Right kidney (tissue), 9 donors: ENCODE measurements at places on chromosomes 1 and 21.
A peak's percentile ranks its signal among the peaks of the same experiment; 100 is the strongest.

DNA sequence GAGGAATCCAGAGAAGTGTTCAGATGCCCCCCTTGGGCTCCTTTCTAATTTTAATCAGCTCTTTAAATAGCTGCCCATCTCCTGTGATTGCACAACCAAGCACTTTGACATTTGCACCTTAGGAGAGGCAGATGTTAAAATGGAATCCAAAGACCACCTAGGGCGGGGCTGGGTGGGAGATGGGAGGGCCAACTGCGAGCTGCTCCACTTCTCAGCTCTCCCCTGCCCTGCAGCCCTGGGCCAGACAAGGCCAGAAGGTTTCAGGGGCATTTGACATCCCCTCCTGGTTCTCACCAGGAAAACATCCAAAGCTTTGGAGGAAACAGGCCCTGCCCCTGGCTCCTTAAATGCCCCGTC is 106.9 kb downstream of the DHRS3 start:
- DNase-seq, result no peak

GRCh38 chr1:155342842-155343241 is 22.1 kb downstream of the RUSC1 start:
- DNase-seq, result no peak

DNA sequence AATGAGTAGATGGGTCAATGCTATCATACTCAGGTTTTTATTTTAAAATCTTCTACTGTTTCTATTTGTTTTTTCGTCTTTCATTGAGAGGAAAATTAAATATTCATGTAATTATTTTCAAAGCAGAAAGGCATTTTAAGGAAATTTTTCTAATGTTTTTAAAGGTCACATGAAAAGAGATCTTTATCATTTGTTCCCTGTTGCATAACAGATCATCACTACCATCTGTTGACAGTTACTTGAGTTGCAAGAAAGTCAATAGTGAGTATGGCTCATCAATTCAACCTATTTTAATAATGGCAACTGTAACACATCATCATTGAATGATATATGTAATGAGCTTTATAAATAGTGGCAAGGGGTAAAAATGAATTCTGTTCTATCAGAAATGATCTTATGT is 369.7 kb downstream of the DPYD start:
- DNase-seq, result no peak

- DNase-seq, result no peak
Observed at GRCh38 chr1:30045304-30046090, 677.9 kb downstream of the MATN1 start.

- DNase-seq, result no peak
Observed at GRCh38 chr1:115153966-115154557, 64.8 kb upstream of the TSPAN2 start.

GRCh38 chr1:31715087-31715872 is 11.5 kb upstream of the COL16A1 start:
- peak; percentile 95 for DNase-seq

- DNase-seq, result no peak
Observed at GRCh38 chr1:38085666-38086330, 39.2 kb upstream of the POU3F1 start.

DNA sequence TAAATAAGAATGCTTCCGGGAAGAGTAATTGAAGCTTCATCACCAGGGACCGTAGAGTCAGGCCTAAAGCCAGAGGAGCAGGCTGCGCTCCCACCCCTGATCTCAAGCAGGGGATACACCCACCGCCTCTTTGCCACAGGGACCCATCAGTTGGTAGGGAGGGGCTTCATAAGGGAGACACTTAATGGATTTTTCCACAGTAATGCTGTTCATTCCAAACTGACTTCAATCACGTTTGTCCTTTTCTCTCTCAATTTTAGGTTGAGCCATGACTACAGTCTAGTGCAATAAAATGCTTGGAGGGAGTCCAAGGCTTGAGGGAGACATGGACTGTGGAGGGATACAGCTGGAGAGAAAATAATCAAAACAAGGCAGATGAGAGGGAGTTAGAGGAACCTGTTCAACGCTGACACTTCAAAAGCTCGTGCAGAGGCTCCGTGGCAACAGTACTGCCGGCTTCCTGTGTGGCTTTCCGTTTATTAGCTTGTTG is 111.5 kb downstream of the SEC16B start:
- DNase-seq, result peak; percentile 18

GRCh38 chr1:236091933-236092318 is 27.0 kb upstream of the NID1 start:
- no peak for DNase-seq

- DNase-seq, result no peak
Observed at GRCh38 chr1:42305639-42306038, 29.4 kb downstream of the FOXJ3 start.

- no peak for DNase-seq
Observed at GRCh38 chr1:223083831-223084230, 59.2 kb downstream of the TLR5 start.

DNA sequence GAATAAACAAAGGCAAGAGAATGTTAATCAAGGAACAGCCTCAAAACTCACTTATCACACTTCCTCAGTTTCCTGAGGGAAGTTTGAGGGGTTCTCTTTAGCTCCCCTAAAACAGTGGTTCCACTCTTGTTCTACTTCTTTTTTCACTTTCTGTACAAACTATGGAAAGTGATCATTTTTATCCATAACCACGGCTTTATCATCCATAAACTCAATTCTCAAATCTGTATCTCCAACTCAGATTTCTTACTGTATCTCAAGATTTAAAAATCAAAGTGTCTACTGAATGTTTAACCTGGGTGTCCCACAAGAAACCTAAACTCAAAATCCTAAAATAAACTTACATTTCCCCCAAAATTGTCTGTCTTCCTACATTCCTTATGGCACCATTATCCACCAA is 3.9 kb downstream of the PFDN2 start:
- DNase-seq, result no peak

- no peak for DNase-seq
Observed at GRCh38 chr1:40825435-40825788, 36.8 kb downstream of the CITED4 start.

- no peak for DNase-seq
Observed at GRCh38 chr1:98130408-98130807, 209.6 kb upstream of the DPYD start.

DNA sequence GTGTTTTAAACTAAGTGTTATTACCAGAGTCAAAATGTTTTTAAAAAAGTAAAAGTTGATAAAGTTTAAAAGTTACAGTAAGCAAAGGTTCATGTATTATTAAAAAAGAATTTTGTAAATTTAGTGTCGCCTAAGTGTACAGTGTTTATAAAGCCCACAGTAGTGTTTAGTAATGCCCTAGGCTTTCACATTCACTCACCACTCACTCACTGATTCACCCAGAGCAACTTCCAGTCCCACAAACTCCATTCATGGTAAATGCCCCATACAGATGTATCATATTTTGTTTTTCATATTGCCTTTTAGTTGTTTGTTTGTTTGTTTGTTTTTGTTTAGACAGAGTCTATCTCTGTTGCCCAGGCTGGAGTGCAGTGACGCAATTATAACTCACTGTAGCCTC is 353.8 kb upstream of the PTBP2 start:
- DNase-seq, result no peak

GRCh38 chr1:240687820-240688219 is 75.9 kb upstream of the GREM2 start:
- DNase-seq, result no peak

- DNase-seq, result no peak
Observed at GRCh38 chr1:5876094-5876650, 116.1 kb downstream of the NPHP4 start.

DNA sequence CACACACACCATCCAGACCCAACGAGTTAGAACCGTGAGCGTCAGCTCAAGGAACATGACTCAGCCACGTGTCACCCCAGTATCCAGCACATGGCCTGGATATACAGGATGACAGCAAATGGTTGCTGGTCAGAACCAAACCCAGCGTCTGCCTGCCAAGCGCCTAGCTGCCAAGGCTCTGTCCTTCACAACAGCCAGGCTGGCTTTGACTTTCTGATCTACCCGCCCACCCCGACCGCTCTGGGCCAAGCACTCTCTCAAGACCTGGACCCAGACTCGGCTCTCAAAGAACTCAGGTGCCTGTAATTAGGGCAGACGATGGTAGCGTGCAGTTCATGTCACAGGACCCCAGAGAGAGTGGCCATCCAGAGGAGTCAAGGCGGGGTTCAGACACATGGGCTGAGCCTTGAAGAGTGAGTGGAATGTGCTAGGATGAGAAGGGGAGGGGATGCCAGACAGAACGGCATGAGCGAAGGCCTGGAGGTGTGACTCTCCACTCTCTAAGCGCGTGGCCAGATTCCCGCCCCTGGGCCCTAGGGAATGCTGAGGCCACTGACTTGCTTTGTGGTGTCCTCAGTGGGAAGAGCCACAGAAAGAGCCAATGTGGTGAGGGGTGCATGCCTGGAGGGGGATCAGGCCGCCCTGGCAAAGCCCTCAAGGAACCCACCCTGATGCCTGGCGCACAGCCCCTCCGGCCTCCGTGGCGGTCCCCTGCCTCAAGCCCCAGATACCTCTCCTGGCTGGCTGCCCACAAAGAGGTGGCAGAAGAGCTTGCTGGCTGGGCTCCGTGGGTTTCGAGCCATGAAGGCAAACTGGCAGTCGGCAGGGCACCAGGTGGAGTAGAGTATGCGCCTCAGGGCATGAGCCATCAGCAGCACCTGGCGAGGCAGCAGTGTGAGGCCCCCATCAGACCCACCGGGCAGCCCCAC is 7.0 kb downstream of the SH2D5 start:
- no peak for DNase-seq

DNA sequence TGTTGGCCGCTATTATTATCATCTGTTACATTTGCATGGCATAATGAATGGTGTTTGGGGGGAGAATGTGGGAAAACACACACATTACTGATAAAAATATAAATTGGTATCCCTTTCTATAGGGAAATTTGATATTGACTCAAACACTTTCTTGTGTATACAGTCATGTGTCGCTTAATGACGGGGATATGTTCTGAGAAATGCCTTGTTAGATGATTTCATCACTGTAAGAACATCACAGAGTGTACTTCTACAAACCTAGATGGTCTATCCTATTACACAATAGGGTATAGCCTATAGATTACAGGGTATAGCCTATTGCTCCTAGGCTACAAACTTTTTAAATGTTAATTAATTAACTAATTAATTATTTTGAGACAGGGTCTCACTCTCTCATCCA is 67.2 kb upstream of the B3GALNT2 start:
- no peak for DNase-seq

GRCh38 chr1:189212606-189213005 is 1265.1 kb downstream of the BRINP3 start:
- DNase-seq, result no peak

- DNase-seq, result no peak
Observed at GRCh38 chr1:200364831-200365230, 45.0 kb downstream of the ZNF281 start.

DNA sequence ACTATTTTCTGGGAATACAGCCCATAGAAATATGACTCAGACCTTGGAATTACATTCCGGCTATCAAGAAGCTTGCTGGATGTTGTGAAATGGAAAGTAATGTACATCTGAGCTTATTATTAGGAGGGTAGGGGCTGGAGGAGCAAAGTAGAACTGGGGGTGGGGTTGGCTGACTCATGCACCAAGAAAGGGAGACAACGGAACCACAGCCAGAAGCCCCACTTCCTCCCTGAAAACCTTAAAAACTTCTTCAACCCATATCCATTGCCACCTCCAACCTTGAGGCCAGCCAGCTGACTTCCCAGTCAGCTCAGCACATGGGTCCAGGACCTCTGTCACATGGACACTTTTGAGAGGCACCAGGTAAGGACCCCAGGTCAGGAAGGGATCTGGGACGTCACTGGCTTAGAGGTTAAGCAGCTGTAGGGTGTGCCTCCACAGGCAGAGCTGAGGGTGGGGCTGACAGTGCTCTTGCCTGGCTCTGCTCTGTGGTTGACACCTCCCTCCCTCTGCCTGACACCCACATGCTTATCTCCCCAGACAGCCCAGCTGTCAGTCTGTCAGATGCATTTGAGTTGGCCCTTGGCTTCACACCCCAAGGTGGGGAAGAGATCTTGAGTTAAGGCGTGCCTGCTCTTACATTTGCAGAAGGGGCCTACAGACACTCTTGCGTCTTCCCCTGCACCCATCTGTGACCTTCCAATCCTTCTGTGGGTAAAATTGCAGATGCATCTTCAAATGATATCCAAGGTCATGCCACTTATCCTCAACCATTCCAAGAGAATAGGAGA is 5.7 kb upstream of the ZNF683 start:
- DNase-seq, result no peak

- no peak for DNase-seq
Observed at GRCh38 chr1:167938080-167938636, 1.3 kb upstream of the MPC2 start.

- DNase-seq, result peak; percentile 67
Observed at GRCh38 chr1:205141236-205142101, 19.7 kb upstream of the RBBP5 start.

- no peak for DNase-seq
Observed at GRCh38 chr1:80064524-80064923, 1058.0 kb upstream of the ADGRL4 start.

DNA sequence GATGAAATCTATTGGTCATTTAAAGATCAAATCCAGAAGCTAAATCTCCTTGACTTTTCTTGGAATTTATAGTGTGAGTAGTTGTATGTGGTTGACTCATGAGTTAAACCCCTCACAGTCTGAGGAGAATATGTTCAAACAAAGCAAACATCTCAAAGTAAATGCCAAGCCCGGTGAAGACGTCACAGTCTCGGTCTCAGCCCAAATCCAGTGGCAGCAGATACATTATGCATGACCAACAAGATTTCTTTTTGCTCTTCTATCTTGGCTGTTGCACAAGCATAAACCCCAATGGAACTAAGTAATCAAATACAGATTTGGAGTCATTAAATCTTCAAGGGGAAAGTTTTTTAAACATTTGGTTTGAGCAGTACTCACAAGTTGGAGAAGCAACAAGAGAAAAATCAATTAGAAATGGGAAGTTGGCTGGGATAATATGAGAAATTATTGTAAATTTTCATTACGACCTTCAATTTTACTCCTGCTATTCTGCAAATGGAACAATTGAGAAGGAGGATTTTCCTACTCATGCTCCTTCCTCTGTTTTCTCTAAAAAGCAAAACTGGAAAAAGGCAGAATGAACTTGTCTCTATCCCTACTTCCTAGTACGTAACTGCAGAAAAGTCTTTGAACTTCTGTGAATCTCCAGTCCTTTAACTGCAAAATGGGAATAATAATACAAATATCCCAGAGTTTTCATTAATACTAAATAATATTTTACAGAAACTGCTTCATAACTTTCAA is 575.8 kb downstream of the NUF2 start:
- DNase-seq, result no peak

GRCh38 chr21:44017601-44018000 is 5.5 kb downstream of the TRAPPC10 start:
- no peak for DNase-seq

DNA sequence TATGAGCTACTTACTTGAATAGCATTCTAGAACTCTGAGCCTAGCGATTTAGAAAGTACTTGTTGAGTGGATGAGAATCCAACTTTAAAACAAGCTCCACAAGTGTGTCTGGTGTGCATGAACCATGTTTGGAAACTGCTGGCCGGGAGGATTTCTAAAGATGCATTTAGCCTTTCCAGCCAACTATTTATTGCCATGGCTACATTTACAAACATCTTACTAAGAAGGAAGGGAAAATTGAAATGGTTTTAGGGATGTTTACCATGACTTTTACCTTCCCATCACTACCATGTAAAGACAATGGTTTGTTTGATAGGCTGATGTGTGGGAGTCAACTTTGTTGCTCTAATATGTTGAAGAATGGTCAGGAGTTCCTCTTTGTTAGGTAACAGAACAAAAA is 37.7 kb upstream of the ARHGAP29 start:
- DNase-seq, result no peak
